Epithelial cell of proximal tubule (primary cell): ENCODE measurements at places on chromosomes 1 and 21.

- DNase-seq: no peak
These were observed 24.7 kb downstream of the CD53 start for GRCh38 chr1:110897681-110898080.

GRCh38 chr1:235286667-235287066 lies 41.3 kb downstream of the ARID4B start:
- no peak for DNase-seq

GRCh38 chr21:41459884-41460534 lies 34.0 kb downstream of the MX1 start:
- no peak for DNase-seq

- DNase-seq: peak; percentile 37
These were observed 858.0 kb downstream of the USP25 start for GRCh38 chr21:16587681-16588375.

GRCh38 chr1:18580047-18580446 lies 50.6 kb upstream of the PAX7 start:
- no peak for DNase-seq

DNA sequence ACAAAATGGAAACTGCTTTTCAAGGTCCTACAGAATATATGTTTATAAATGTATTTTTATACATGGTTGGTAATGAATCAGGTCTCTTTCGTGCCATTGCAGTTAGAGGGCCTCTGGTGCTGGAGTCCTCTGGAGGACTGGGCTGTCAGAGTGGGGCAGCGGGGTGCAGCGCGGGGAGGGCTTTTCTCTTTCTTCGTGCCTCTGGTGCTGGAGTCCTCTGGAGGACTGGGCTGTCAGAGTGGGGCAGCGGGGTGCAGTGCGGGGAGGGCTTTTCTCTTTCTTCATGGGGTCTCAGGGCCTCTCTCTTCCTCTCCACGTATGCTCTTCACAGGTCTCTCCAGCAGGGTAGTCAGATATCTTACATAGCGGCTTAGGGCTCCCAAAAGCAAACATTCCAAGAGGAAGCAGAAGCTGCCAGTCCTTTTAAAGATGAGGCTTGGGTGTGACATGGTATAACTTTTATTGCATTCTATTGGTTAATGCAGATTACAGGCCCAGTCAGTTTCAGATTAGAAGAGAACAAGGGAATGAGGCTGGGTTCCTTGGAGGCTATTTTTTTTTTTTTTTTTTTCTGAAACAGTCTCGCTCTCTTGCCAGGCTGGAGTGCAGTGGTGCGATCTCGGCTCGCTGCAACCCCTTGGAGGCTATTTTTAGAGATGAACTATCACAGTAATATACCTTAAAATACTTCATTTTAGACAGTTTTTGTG lies 13.1 kb downstream of the SDCCAG8 start:
- no peak for DNase-seq

DNA sequence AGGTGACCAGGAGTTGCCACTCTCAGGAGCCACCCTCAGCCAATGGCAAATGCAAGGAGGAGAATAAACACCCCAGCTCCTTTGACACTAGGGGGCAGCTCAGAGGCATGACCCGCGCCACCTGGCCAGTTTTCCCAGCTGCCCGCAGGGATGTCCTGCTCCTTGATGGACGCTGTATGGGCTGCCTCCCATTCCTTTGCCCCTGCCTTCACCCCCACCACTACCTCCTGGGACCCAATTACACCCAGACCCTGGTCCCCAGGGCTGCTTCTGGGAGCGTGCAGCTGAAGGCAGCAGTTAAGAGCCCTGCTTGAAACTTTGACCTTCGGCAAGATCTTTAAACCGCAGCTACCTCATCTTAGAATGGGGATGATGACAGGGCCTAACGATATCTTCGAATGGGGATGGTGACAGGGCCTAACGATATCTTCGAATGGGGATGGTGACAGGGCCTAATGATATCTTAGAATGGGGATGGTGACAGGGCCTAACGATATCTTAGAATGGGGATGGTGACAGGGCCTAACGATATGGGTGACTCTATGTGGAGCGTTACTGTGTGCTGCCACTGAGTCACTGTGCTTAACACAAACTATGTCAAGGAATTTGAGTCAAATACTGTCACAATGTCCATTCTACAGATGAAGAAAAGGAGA lies 163.0 kb upstream of the KAZN start:
- DNase-seq: no peak

GRCh38 chr1:73910466-73910865 lies 287.5 kb downstream of the LRRIQ3 start:
- DNase-seq: peak; percentile 46

DNA sequence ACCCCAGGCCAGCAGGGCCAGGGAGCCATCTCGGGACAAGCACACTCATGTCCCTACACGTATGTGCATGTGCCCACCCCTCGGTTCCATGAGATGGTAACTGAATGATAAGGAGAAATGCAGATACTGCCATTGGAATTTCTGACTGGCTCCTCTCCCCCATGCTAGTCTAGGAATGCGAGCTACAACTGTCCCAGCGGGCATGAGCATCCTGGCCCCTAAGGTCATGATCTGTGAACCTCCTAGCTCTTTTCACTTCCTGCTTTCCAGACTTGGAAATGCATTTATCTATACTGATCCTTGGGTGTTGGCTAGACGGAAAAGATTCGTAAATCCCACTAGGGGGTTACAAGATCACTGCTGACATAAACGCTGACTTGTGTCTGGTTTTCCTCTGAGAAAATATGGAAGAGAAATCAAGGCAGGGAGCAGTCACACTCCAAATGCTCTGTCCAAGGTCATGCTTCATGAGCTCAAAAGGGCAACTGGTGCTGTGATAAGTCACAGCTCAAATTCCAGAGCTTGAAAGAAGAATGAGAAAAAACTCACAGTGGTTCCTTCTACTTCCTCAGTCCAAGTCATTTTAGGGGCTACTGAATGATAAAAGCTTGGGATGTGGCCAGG lies 49.8 kb downstream of the SLC45A1 start:
- no peak for DNase-seq

GRCh38 chr1:199834711-199835110 lies 192.8 kb upstream of the NR5A2 start:
- no peak for DNase-seq

DNA sequence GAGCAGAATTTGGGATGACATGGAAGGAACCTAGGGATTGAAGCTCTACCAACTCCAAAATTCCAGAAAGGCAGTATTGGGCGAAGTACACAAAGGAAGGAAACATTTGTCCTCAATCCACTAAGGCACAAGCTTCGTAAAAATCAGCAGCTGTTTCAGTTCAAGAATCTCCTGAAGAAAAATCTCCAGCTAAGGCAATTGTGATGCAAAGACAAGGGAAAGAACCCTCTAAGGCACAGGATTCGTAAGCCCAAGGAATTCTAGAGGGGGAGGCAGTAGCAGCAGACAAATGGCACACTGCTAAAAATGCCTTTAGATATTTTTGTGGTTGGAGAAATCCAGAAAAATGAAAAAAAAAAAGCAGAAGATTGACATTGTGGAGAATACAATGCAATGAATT lies 64.5 kb upstream of the PLPPR5 start:
- DNase-seq: no peak

DNA sequence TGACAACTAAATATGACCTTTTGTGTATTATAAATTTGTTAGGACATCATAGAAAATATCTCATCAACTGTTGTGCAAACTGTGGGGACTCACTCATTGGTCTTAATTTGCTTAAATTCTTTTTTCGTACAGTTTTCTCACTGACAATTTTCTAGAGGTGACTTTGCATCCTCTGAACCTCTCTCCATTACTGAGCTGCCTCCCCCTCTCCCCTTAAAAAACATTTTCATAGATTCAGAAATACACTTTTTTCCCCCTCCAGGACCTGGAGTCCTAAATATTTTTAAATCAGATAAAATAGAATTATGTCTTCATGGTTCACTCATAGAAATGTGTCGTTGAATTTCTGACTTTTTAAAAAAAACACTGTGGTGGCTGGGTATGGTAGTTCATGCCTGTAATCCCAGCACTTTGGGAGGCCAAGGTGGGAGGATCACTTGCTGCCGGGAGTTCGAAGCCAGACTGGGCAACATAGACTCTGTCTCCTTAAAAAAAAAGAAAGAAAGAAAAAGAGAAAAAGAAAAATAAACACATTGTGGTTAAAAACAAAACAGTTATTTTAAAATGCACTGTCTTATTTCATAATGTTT lies 1.5 kb downstream of the CNST start:
- no peak for DNase-seq

DNA sequence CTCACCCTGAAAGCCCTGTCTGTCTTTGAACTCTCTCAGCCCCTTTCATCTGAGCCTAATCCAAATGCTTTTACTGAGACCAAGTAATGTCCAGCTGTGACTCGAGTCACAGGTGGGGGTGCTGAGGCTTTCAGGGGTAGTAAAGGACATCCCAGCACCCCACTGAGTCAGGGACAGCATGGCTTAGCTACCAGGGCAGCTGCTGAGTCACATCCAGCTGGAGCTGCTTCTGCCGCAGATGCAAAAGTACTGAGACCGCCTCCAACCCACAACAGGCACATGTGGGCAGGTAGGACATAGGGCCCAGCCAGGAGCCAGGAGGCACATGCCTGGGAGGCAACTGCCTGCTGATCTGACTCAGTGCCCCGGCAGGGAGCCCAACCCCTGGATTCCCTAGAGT lies 6.7 kb upstream of the VSIG8 start:
- no peak for DNase-seq

GRCh38 chr1:177315261-177315660 lies 144.5 kb downstream of the BRINP2 start:
- no peak for DNase-seq

DNA sequence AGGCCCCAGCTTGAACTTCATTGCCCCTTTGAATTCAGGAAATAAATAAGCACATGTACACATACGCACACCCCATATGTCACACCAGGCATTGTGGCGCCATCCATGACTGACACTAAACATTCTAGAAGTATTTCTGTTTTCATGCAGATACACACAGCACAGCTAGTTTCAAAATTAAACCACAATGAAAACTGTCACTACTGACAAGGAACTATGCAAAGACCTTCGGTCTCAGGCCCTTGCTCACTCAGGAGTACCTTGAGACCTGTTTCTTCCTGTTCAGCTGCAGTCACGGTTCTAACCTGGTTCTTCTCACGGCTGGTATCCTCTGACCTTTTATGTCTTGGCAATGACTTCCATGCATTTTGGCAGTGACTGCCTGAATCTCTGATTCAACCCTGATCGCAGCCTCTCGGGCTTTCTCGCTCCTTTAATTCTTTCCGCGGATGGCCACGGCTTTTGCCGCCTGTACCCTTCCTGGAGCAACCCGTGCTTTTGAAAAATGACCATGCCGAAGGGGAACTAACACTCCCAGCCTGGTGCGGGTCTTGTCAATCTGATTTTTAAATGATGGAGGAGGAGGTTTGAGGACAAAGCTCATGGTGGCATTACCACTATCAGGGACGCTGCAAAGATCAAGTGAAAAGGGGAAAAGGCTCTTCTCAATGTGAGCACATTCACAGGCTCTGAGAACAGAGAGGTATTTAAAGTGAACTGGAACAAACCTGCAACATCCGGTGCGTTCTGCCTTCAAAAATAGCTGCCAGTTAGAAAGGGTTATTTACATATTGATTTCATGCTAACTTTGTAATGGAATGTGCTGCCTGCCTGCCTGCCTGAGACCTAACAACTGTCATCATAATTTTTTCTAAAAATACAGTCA lies 384.6 kb downstream of the RRAGC start:
- no peak for DNase-seq

DNA sequence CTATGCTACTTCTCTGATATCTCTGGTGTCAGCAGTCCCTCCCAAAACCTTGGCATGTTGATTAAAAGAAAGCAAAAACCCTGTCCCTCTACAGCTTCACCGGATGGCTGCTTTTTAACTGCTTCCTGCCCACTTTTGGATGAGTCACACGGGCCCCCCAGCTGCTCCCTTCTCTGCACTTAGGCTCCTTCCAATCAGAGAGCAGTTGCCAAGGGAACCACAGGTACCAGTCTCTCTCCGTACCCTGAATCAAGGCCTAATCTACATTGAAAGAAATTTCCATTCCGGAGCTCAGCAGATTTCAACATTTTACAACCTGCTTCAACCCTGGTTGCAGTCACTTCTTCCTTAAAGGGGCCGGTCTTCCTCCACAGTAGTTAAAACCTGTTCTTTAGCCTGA lies 70.6 kb upstream of the GJB5 start:
- DNase-seq: no peak

- peak; percentile 94 for DNase-seq
These were observed 200.4 kb downstream of the NRIP1 start for GRCh38 chr21:14864211-14865021.

- no peak for DNase-seq
These were observed 20.1 kb upstream of the COQ8A start for GRCh38 chr1:226919995-226920394.

DNA sequence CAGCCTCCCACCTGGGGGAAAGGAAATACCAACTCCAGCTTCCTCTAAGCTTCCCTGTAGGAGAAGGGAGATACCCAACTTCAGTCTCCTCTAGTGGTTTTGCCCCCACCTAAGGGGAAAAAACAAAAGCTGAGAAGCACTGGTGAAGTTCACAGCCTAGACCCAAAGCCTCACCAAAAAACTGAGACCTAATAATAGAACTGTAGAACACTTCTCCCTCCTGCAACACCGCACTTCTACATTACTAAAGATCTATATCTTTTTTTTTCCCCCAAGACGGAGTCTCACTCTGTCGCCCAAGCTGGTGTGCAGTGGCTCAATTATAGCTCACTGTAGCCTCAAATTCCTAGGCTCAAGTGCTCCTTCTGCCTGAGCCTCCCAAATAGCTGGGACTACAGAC lies 43.2 kb downstream of the SLC2A1 start:
- DNase-seq: no peak

GRCh38 chr21:41712201-41712600 lies 54.7 kb downstream of the RIPK4 start:
- no peak for DNase-seq

DNA sequence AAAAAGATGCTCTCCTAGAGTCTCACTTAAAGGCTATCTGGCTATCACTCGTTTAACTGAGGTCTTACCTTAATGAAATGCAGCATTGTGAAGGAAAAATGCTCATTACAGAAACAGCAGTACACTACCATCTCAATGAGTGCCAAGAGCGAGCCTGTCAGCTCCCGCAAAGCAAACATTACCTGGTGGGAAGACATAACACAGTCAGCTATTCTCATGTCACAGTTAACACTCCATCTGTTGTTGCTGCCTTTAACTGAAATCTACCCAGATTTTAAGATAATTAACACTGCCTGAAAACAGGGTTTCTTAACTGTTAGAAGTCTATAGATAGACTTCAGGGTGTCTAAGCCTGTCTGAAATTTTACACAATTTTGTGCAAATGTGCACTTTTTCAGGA lies 39.1 kb downstream of the PCSK9 start:
- DNase-seq: no peak

DNA sequence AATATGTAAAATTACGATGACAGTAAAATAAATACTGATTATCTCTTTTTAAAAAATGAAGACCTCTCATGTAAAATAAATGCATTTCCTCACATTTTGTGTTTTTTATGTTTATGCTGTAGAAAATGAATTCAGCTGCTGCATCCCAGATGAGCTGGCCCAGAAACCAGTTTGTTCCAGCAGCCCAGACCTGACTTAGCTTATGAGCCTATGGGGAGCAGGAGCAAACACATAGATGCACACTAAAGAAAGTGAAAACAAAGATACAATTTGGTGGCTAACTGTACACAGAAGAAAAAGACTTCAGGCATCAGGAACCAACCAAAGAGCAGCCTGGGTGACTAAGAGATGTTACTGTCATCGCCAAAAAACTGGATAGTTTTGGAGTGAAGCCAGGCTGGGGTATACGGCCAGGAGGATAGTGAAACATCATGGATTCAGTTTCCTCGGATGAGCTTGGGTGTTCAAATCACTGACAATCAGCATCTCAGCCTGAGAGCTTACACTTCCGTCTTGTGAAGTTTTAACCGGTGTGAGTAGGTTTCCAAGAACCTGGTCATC lies 113.9 kb upstream of the BACE2 start:
- DNase-seq: no peak

- peak; percentile 82 for DNase-seq
These were observed 19.1 kb downstream of the OPTC start for GRCh38 chr1:203512848-203513584.
